ENCODE measurements at places on chromosomes 5 and 9. TPM values are rescaled to one million over a fixed set of nuclear protein-coding genes. Genes with fewer than 3 reads are reported as not detected.

Gene DNAJC21
- polyA plus RNA-seq, result 29.6 TPM

- H3K4me3 ChIP-seq, result no peak overlapping the region
- H3K4me1 ChIP-seq, result no peaks in the 10 kb centered on the region
- H3K36me3 ChIP-seq, result no peaks in the 10 kb centered on the region
These were observed 24.6 kb upstream of the APBA1 start for GRCh38 chr9:69696802-69697201.

Gene NEURL1B
- 0.43 TPM for polyA plus RNA-seq

DNA sequence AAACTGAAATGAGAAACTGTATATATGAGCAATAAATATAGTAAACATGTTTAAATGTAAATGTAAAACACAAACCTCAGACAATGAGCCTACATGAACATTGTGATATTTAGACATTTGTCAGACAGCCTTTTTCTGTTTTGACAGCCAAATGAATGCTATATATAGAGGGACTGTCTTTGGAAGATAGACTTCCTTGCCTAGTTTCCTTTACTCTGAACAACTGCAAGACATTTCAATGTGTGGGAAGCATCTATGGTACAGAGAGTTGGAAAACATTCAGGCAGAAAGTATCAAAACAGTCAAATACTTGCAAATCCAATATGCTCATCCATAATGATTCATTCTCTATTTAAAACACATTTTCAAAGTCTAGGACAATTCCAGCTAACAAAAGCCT lies 31.7 kb upstream of the TUSC1 start:
- H3K36me3 ChIP-seq, result no peaks in the 10 kb centered on the region
- no peak overlapping the region for H3K4me3 ChIP-seq
- no peaks in the 10 kb centered on the region for H3K4me1 ChIP-seq
- no peak overlapping the region for H3K27ac ChIP-seq
- no peak for DNase-seq

DNA sequence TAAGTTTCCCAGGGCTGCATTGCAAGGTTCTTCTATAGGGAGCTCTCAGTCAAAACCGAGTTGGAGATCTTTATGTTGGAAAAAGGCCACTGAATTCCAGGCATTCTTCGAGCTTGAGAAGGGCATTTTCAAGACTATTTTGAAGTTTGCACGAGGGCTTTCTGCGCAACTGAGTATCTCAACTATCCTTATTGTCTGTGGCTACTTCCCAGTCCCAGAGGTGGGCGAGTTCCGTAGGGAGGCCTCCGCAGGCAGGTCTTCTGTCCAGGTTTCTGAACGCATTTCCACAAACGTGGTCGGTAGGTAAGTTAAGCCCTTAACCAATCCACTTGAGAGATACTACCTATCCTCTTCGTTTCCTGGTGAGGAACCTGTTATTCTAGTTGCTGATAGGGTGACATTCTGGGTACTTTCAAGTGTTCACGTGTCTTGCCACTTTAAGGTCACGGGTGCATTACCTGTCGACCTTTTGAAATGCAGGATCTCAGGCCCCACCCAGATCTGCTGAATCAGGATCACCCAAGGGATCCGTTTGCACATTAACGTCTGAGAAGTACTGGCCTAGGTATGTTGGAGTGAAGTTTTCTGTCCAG lies 51.4 kb upstream of the TJP2 start:
- peak overlapping the region; percentile 92 for H3K4me3 ChIP-seq
- H3K27ac ChIP-seq, result peak overlapping the region; percentile 84
- no peak for DNase-seq
- H3K4me1 ChIP-seq, result peaks cover 14% of the 10 kb centered on the region
- H3K36me3 ChIP-seq, result no peaks in the 10 kb centered on the region
- no peaks in the 10 kb centered on the region for H3K27me3 ChIP-seq

DNA sequence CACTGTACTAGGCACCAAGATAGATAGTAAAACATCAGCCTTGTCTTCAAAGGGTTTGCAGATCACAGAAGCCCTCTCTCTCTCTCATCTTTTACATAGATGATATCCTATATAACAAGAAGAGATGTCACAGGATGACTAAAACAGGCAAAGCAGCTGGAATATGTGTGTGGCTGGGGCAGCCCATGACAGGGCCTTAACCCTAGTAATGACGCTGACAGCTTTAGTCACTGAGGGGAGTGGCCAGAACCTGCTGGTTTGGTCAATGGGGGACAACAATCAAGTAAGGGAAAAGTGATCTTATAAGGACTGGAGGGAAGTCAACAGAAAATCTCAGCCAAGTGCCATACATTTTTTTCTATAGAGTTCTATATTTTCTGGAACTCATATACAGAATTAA lies 41.9 kb upstream of the RIC1 start:
- no peak for DNase-seq
- H3K27ac ChIP-seq, result peak overlapping the region; percentile 32
- peaks cover 32% of the 10 kb centered on the region for H3K4me1 ChIP-seq
- no peaks in the 10 kb centered on the region for H3K27me3 ChIP-seq

Gene SPATA31E1
- polyA plus RNA-seq, result not detected

- H3K4me1 ChIP-seq, result peaks cover 10% of the 10 kb centered on the region
- DNase-seq, result no peak
- no peaks in the 10 kb centered on the region for H3K27me3 ChIP-seq
- no peak overlapping the region for H3K4me3 ChIP-seq
- H3K27ac ChIP-seq, result no peak overlapping the region
- no peaks in the 10 kb centered on the region for H3K36me3 ChIP-seq
These were observed 60.1 kb upstream of the AFAP1L1 start for GRCh38 chr5:149211566-149211965.

DNA sequence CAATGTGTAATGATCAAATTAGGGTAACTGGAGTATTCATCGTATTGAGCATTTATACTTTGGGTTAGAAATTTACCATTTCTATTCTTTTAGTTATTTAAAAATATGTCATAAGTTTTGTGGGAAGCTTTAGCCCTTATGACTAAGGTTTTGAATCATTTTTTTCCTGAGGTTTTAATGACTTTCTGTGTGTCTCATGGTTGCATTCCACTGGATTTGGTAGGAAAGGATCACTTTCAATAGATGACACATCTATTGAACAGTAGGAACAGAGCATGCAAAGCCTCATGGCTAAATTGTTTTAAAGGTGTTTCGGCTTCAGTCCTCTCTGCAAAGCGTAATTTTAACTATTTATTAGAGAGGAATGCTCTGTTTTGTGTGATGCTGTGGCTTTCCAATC lies 512.4 kb upstream of the CHD1 start:
- H3K27ac ChIP-seq, result no peak overlapping the region
- H3K36me3 ChIP-seq, result no peaks in the 10 kb centered on the region
- DNase-seq, result no peak
- no peaks in the 10 kb centered on the region for H3K4me1 ChIP-seq

DNA sequence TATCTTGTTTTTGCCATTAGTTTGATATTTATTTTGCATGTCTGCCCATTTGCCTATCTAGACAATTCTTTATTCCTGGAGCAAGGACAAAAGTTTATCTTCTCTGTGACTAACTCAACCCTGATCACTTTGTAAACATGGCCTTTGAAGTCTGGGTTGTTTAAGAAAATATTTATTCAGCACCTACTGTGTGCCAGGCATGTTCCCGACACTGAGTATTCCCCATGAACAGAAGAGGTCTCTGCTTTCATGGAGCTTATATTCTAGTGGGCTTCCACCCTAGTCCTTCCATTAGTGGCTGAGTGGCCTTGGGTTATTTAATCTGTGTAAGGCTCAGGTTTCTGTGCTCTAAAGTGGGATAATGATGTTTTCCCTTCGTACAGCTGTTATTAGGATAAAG lies 49.7 kb downstream of the SEMA6A start:
- no peak overlapping the region for H3K27ac ChIP-seq
- no peaks in the 10 kb centered on the region for H3K27me3 ChIP-seq
- peaks cover 5% of the 10 kb centered on the region for H3K4me1 ChIP-seq
- no peak overlapping the region for H3K4me3 ChIP-seq

DNA sequence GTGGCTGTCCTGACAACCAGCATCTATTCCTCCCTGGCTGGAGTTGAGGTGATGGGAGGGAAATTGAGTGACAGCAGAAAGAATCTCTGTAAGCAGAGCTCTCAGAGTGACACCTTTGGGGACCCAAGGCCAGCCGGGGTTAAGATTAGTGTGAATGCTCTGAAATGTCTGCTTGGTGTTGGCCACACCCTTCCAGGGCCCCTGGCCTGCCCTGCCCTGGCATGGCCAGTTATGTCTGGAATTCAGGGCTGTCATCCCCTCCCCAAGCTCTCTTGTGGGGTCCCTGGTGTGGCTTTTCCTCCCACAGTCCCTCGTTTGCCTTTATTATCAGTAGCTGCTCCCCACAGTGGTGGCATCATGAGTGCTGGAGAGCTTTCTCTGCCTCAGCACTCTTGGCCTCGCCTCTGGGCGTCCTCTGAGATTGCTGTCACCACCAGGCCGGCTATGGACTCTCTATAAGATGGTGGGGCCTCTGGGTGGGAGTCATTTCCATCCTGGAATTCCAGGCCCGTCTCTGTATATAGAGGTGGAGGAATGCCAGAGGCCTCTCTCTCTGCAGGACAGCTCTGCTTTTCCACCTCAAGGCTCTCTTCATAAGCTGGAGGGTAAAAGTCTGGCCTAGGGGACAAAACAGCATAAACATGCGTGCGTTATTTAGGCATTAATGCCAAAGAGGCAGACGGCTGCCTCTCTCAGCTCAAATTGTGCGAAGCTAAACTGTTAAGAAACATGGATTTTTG lies 3.6 kb downstream of the TMEM252 start:
- H3K4me3 ChIP-seq, result no peak overlapping the region
- no peaks in the 10 kb centered on the region for H3K36me3 ChIP-seq
- no peaks in the 10 kb centered on the region for H3K27me3 ChIP-seq

Gene MYORG
- 3.7 TPM for polyA plus RNA-seq

GRCh38 chr5:133831491-133832224 lies 136.8 kb downstream of the C5orf15 start:
- H3K27ac ChIP-seq, result no peak overlapping the region
- no peak overlapping the region for H3K4me3 ChIP-seq
- no peaks in the 10 kb centered on the region for H3K36me3 ChIP-seq
- peaks cover 17% of the 10 kb centered on the region for H3K4me1 ChIP-seq
- H3K27me3 ChIP-seq, result peaks cover 4% of the 10 kb centered on the region

- peaks cover 18% of the 10 kb centered on the region for H3K4me1 ChIP-seq
- no peaks in the 10 kb centered on the region for H3K27me3 ChIP-seq
- no peak for DNase-seq
- no peaks in the 10 kb centered on the region for H3K36me3 ChIP-seq
- H3K27ac ChIP-seq, result no peak overlapping the region
- H3K4me3 ChIP-seq, result no peak overlapping the region
These were observed 18.1 kb upstream of the UBE2QL1 start for GRCh38 chr5:6430418-6431028.

Gene BARX1
- polyA plus RNA-seq, result not detected

- DNase-seq, result peak; percentile 33
- H3K4me3 ChIP-seq, result no peak overlapping the region
- H3K36me3 ChIP-seq, result no peaks in the 10 kb centered on the region
- H3K27me3 ChIP-seq, result no peaks in the 10 kb centered on the region
- no peak overlapping the region for H3K27ac ChIP-seq
These were observed 479.4 kb downstream of the DMAC1 start for GRCh38 chr9:7320139-7320538.

DNA sequence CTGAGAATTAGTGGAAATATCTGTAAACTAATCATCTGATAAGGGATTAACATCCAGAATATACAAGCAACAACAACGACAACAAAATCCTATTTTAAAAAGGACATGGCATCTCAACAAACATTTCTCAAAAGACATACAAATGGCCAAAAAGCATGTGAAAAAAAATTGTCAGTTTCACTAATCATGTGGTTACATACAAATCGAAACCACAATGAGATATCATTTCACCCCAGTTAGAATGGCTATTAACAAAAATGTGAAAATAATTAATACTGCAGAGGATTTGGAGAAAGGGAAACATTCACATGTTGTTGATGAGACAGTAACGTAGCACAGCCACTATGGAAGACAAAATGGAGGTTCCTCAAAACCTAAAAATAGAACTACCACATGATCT lies 69.5 kb downstream of the ERP44 start:
- no peak for DNase-seq
- no peak overlapping the region for H3K27ac ChIP-seq
- H3K4me3 ChIP-seq, result no peak overlapping the region
- H3K4me1 ChIP-seq, result no peaks in the 10 kb centered on the region
- H3K27me3 ChIP-seq, result no peaks in the 10 kb centered on the region

DNA sequence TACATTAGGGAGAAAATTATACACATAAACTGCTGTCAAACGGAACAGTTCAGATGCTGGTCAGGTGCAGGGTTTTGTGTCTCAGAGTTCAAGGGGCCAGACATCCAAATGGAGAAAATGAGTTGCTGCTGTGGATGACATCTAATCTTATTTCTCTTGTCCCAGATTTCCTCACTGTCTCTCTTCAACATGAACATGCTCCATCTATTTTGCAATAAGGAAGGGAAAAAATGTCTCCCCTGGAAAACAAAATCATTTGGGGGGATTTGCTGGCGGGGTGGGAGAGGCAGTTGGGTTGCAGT lies 51.2 kb downstream of the SHB start:
- no peaks in the 10 kb centered on the region for H3K27me3 ChIP-seq
- H3K4me3 ChIP-seq, result no peak overlapping the region
- H3K36me3 ChIP-seq, result peaks cover 18% of the 10 kb centered on the region
- DNase-seq, result no peak
- H3K4me1 ChIP-seq, result peaks cover 52% of the 10 kb centered on the region

All from keratinocyte (primary cell).